Chondrocyte (in vitro differentiated cells): ENCODE measurements at places on chromosomes 16 and 17. TPM values are rescaled to one million over a fixed set of nuclear protein-coding genes. Genes with fewer than 3 reads are reported as not detected.

ABCC12 gene
- total RNA-seq: not detected in 3 replicates

TIMP2 gene
- 429 to 540 TPM (median 535 TPM) in 3 replicates for total RNA-seq

TMC8 gene
- total RNA-seq: 0.40 to 0.97 TPM in 2 of 3 replicates, not detected in the other

NAGS gene
- 0.40 to 0.51 TPM (median 0.41 TPM) in 3 replicates for total RNA-seq

HYDIN gene
- not detected in 3 replicates for total RNA-seq

MEOX1 gene
- 0.07 TPM in 1 of 3 replicates, not detected in the others for total RNA-seq

KIAA0753 gene
- total RNA-seq: 14.5 to 19.1 TPM (median 15.8 TPM) in 3 replicates

KRTAP4-5 gene
- total RNA-seq: not detected in 3 replicates

TP53TG3B gene
- not detected in 3 replicates for total RNA-seq

GRCh38 chr17:17419166-17419565, 57.6 kb upstream of the MED9 start:
- DNase-seq: no peak

GRCh38 chr17:74466111-74466827, at the start of gene CD300A:
Gene CD300A, plus strand, starts transcription at chr17:74466634. Its CDS starts 70 bp downstream, at chr17:74466704.
- peak; percentile 83 for DNase-seq

DNA sequence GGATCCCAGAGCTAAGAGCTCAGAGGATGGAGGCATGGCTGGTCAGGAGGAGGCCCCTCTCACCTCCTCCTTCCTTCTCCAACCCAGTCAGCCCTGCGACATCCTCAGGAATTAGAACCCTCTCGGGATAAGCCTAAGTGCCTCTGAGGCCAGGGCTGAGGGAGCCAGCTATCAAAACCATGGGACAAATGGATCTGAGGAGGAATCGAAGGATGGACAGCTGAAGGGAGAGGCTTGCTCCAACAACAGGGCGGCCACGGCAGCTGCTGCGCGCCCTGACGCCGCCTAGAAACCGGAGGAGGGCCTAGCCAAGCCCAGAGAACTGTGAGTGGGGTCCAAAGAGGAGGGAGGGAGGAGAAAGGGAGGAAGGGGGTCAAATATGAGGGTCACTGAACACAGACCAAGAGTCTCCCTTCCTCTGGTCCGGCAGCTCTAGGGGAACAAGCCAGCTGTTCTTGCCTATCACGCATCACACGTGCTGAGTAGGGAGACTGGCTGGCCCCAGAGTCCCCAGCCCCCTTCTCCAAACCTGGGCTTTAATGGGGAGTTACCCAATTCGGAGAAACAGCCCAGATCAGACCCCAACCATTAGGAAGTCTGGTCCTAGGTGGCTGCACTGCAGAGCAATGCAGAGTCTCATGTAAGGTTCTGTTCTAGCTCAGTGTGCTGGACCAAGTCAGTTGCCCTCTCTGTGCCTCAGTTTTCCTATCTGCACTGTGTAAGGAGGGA, 5.9 kb upstream of the HOXB13 start:
- no peak for DNase-seq

DNA sequence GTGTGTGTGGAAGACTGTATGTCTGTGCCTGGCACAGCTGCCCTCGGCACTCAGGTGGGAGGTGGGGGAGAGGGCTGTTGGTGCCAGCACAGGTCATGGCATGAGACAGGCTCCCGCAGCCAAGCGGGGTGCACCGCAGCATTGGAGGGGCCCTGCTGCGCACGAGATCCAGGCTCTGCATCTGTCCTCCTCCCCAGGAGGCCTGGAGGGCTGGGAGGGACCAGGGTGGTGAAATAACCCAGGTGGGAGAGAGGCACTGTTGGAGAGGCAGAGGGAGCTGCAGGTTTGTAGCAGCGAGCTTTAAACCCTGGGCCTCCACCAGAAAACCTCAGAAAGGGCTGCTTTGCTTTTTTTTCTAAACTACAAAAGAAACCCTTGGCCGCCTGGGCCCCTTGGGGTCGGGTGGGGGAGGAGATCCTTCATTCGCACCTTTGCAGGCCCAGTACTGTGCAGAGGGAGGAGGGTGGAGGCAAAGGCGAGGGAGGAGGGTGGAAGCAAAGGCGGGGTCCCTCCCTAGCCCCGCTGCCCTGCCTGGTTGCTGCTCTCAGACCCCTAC, 241.7 kb downstream of the SEC14L1 start:
- no peak for DNase-seq

- no peak for DNase-seq
These were observed 40.0 kb downstream of the MRPS23 start for GRCh38 chr17:57809879-57810278.

GRCh38 chr17:77882481-77883212, 75.9 kb upstream of the TNRC6C start:
- no peak for DNase-seq

DNA sequence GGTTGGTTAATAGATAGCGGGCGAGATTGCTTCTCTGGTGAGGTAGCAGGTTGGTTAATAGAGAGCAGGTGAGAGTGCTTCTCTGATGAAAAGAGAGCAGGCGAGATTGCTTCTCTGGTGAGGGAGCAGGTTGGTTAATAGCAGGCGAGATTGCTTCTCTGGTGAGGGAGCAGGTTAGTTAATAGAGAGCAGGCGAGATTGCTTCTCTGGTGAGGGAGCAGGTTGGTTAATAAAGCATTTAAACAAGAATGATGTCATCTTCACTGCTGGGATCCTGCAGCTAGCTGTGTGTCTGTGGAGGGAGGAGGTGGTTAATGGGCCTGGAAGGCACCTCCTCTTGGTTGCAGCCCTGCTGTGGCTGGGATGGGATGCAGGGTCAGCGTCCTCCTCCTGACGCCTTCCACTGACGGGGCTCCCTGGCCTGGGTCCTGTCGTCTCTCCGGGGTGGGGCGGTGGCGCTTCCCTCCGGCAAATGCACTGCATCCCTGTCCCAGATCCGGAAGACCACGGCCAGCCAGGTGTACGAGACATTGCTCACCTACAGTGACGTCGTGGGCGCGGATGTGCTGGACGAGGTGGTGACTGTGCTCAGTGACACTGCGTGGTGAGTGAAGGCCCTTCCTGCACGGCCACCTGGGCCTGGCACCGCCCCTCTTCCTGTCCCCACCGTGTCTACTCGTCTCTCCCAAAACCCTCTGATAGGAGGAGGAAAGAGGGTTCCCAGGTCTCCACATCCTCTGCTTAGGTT, 99.2 kb upstream of the ZNF750 start:
- DNase-seq: peak; percentile 80

DNA sequence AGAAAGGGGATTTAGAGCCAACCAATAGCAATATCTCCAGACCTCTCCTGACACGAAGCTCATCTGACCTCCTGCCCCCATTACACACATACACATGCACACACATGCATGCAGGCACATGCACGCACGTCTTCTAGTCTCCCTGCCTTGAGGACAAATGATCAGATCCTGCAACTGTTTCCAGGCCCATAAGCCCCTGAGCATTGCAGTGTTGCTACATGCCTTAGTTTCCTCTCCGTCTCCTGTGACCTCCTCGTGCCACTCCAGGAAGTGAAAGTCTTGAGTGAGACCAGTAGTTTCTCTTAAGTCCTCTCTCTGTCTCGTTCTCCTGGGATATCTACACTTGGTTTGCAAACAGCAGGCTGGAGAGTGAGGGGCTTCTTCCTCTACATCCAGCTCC, 8.2 kb downstream of the CIITA start:
- no peak for DNase-seq

DNA sequence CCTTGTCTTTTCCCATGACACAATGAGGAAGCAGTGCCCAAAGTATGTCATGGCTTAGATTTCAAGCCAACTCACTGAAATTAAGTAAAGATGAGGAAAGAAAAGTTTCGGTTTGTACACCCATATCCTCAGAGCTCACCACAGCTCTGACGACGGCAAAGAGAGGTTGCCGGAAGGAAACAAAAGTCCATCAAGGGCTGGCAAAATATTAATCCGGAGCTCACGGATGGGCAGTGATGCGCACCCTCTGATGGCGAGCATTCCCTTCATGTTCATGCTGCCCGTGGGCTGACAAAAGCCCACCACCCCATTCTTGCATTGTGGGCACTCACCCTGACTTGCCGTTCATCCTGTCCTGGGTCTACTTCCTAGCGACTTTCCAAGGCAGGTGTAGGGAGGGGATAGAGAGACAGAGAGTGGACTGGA, 103.1 kb downstream of the SOX9 start:
- DNase-seq: no peak

- no peak for DNase-seq
These were observed 8.8 kb downstream of the PCGF2 start for GRCh38 chr17:38739305-38739704.

DNA sequence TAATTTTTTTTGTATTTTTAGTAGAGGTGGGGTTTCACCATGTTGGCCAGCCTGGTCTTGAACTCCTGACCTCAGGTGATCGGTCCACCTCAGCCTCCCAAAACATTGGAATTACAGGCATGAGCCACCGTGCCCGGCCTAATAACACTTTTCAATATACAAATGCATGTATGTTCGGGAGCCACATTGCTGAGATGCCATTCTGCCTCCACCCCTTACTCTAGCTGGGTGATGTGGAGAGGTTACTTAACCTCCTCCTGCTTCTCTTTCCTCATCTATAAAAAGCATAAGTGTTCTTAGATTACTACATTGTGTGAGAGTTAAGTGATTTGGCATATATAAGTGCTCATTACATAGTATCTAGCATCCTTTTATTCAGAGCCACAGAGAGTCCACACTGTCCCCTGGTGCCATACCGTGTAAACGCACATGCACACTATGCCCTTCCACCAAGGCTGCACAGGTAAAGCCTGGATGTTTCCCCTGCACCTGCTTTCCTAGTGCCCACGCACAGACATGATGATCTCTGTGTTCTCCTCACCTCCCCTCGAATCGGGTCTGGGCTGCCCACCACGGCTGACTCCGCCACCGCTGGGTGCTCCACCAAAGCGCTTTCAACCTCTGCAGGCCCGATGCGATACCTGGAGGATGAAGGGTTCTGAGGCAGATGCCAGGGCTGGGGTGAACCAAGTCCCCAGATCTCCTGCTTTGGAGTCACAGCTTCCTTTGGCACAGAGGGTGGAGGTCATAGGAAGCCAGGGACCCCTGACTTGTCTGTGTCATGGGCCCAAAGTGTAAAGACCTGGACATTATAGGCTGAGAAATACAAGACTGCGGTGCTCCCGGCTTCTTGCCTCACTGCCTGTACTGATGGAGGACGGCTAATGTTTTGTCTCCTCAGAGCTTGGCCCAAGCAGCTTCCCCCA, 49.0 kb upstream of the ACSM2B start:
- DNase-seq: no peak

DNA sequence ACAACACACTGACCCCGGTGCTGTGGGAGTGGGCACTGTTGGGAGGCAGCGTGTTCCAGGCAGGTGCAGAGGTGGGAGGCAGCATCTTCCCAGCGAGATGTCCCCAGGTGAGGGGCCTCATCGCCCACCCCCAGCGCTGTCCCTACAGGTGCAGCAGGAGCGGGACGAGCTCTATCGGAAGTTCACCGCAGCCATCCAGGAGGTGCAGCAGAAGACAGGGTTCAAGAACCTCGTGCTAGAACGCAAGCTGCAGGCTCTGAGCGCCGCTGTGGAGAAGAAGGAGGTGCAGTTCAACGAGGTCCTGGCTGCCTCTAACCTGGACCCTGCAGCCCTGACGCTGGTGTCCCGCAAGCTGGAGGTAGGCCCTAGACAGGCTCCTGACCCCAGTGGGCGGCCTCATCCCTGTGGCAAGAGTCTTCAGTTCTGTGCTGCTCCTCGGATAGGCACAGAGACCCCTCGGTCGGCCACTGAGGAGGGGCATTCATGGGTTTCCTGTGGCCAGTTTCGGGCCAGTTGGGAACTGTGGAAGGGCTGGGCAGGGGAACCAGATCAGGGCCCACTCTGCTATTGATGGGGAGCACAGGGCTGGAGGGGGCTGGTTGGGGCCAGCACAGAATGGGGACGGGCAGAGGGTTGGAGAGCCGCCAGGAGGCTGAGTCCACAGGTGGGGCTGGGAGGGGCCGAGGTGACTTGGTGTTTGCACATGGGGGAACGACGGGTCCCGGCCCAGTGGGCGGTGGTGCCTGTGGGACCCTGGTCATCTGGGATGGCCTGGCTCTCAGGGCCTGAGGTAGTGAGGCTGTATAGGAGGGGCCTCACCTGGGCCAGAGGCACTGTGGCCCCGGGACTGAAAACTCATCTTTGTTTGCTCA, 21.1 kb upstream of the DBNDD1 start:
- DNase-seq: no peak

DNA sequence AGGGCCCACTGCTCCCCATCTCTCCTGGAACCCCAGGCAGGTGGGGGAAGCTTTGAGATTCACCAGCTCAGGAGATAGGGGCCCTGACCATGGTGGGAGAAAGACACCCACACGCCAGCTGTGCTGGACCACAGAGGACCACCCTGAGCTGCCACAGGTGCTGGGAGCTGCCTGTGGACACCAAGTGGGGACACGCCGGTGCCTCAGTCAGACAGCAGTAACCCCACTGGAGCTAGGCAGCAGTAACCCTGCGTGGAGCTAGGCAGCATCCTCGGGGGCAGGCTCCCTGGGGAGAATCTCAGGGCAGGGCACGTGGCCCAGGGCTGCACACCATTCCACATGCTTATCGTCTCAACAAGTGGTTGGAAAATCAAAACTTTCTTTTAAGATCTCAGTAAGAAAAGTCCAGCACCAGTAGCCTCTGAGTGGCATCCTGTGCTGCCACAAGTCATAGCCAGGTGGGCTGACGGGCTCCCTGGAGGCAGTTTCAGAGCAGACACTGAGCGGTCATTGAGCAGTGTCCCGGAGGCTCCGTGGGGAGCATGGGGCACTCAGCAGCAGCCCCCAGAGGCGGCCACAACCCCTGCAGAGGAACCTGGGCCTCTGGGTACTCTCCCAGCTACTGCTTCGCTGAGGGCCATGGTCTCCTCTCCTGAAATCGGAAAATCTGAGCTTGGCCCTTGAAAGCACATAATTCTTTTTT, 8.0 kb upstream of the HEXD start:
- no peak for DNase-seq

GRCh38 chr16:69511651-69512050, 54.1 kb upstream of the NFAT5 start:
- no peak for DNase-seq

DNA sequence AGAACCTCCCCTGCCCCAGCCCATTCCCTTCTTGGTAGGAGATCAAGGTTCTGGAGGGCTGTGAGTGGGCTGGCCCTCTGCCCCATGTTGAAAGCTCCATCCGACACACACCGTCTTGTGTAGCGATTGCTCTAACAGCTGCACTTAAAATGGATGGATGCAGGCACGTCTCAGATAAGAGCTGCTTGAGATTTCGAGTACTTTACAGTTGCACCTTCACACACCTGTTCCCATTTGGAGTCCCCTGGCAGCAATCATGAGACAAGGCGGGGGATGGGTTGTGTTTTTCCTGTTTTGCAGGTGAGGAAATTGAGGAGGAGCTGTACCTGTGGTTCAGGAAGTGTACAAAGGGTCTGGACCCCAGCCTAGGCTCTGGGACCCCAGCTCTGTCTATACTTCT, 25.6 kb upstream of the TAC4 start:
- no peak for DNase-seq

GRCh38 chr17:51258756-51259563, 889 bp downstream of the MBTD1 start:
- no peak for DNase-seq

GRCh38 chr16:15613676-15614075, 29.3 kb downstream of the MARF1 start:
- no peak for DNase-seq
